ENCODE measurements at places on chromosomes 12 and 14.

DNA sequence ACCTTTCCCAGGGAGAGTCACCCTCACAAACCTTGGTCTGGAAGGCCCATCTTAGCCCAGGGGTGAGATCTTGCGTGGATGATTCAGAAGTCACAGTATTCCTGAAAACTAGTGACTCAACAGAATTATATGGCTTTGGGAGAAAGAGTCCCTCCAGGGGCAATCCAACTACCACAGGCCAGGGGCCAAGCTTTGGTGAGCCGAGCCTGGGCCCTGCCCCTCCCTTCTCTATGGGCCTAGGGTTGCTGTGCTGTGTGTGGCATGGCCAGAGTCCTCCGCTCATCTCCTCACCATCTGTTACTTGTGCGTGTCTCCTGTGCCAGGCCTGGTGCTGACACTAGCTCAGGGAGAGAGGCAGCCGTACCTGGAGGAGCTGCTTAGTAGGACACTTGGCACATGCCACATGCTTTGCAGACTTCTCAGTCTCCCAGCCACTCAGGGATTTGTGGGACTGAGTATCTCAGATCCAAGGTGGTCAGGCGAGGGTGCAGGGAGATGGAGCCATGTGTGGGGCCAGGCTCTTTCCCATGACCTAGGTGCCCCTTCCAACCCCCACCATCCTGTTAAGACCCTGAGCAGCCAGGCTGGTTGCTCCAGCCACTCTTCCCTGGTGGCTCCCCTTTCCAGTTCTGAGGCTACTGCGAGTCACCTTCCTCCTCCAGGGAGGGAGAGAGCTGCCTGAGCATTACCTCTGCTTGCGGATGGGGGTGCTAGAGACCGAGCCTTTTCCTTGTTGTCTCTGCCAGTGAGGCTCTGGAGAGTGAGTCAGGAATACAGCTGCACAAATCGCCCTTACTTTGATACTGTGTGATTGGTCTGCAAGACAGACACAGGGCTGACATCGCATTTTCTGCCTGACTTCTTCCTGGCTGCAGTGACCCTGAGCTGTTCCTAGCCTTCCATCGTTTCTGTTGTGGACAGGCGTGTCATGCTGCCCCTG lies 94.1 kb downstream of the SLC25A47 start:
- DNase-seq = peak; percentile 61

DNA sequence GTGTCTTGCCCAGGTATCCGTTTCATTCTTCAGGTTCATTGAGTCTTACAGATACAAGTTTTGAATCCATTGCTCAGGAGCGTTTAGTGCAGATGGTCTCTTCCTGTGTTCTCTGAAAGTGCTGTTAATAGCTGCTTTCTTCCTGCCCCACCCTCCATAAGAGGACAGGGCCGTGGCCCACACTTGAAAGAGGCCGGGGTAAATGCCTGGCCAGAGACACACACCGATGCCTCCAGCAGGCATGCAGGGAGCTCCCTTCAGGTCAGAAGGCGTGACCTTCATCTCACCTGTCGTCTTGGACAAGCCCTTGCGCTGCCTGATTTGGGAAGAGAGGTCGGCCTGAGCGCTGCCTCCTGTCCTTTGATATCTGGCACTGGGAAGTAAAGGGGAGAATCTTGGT lies 11.6 kb downstream of the PRKAB1 start:
- no peak for DNase-seq

GRCh38 chr12:32331133-32331532 lies 68.2 kb upstream of the FGD4 start:
- DNase-seq = no peak

GRCh38 chr12:21697904-21698630 lies 40.4 kb upstream of the LDHB start:
- DNase-seq = no peak

- DNase-seq = no peak
Observed at GRCh38 chr14:71648725-71649124, 283.5 kb upstream of the RGS6 start.

DNA sequence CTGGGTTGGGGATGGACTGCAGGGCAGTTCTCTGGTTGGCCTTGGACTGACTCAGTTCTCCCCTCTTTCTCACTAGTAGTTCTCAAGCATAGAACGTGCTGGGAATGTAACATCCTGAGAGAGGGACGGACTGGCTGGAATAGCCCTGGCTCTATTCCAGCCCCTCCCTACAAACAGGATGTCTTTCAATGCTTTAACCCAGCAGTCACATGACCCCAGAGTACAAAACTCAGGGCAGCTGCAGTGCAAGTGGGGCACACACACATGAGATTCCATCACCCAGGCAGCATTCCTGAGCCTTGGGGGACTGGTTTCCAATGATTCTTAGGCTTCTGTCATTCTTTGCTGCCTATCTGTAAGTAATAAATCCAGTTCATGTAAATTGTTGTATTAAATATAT lies 1.6 kb upstream of the ACOT6 start:
- no peak for DNase-seq

- no peak for DNase-seq
Observed at GRCh38 chr14:89767861-89768268, 186.7 kb downstream of the EFCAB11 start.

DNA sequence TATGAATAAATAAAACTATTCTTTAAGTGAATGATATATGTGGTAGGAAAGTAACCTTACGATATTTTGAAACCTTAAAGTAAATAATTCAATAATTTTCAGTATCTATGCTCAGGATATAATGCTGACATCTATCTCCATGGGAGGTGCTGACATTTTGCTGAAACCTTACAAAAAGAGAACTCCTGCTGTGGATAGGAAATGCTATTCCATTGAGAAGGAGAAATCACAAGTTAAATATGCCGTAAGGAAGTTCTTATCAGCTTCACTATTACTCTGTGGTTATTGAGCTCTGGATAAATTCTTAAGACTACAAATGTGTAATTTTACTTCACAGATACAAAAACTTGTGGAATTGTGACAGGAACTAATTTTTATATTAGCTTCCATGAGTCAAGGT lies 722.1 kb downstream of the TMTC2 start:
- DNase-seq = no peak

DNA sequence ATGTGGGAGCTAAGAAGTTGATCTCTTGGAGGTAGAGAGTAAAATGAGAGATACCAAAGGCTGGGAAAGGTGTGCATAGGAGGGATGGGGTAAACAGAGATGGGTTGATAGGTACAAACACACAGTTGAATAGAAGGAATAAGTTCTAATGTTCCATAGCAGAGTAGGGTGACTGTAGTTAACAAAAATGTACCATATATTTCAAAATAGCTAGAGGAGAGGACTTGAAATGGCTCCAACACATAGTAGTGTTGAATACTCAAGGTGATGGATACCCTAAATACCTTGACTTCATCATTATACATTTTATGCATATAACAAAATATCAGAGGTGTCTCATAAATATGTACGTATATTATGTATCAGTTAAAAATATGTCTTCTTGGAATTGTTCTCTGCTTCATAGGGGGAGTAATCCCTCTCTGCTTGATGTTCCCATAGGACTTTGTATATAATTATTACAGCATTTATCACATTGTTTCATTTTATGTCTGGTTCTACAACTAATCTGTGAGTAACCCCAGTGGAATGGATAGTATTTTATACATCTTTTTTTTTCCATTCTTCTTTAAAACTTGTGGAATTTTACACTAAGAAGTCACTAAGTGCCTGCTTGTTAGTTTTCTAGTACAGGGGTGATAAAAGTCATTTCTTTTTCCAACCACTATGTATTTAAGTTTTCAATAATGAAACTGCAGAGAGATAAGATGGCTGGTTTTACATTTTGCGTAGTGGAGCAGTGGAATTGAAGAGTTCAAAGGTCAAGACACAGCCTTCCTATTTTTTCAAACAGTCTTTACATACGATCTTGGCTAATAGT lies 1940.0 kb upstream of the SEL1L start:
- no peak for DNase-seq

DNA sequence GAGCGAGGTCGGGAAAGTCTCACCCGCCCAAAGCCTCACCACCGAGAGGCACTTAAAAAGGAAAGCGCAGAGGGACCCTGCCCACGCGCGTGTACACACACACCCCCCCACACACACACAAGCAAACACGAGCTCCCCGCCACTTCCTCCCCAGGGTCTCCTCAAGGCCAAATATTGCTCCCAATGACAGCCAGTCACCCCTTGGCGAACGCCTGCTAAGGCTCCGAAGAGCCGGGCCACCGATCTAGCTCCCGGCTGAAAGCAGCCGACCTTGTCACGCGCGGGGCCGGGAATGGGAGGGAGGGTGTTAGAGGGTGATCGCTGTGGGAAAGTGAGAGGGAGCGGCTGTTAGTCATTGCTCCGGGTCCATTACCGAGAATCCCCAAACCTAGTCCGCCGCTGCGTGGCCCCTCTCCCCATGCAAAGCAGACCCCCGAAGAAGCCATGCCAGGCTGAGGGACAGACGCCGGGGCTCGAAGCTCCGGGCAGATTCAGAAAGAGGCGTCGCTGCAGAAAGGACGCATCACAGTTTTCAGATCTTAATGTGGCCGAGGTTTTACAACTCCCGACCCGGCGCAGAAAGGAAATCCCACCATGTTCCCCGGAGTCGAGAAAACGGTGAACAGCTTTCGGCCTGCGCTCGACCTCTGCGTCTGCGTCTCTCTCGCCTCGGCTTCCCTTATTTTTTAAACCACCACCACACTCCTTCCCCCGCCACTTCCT lies 2.6 kb downstream of the BMP4 start:
- no peak for DNase-seq

- DNase-seq = no peak
Observed at GRCh38 chr14:90301668-90302090, 30.1 kb downstream of the NRDE2 start.

DNA sequence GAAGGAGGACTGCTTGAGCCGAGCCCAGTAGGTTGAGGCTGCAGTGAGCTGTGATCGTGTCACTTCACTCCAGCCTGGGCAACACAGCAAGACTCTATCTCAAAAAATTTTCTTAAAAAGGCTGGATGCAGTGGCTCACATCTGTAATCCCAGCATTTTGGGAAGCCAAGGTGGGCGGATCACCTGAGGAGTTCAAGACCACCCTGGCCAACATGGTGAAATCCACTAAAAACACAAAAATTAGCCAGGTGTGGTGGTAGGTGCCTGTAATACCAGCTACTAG lies 17.1 kb upstream of the MDM2 start:
- no peak for DNase-seq

DNA sequence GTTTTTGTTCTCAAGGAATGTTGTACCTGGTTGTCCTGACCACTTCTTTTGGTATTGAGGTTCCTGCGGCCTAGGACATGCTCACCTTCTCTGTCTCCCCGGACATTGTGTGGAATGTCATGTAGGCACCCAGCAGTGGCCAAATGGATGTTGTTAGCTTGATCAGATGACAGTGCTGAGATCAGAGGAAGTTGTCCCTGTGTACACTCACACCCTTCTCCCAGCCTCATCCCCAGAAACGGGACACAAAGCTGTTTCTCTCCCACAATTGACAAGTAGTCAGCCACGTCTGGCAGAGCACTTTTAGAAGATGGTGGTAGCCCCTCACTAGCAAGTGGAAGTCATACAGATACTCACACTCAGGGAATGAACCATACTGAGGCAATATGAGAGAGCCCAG lies 3.0 kb downstream of the PLEKHH1 start:
- no peak for DNase-seq

- no peak for DNase-seq
Observed at GRCh38 chr12:84596266-84596665, 316.3 kb downstream of the SLC6A15 start.

DNA sequence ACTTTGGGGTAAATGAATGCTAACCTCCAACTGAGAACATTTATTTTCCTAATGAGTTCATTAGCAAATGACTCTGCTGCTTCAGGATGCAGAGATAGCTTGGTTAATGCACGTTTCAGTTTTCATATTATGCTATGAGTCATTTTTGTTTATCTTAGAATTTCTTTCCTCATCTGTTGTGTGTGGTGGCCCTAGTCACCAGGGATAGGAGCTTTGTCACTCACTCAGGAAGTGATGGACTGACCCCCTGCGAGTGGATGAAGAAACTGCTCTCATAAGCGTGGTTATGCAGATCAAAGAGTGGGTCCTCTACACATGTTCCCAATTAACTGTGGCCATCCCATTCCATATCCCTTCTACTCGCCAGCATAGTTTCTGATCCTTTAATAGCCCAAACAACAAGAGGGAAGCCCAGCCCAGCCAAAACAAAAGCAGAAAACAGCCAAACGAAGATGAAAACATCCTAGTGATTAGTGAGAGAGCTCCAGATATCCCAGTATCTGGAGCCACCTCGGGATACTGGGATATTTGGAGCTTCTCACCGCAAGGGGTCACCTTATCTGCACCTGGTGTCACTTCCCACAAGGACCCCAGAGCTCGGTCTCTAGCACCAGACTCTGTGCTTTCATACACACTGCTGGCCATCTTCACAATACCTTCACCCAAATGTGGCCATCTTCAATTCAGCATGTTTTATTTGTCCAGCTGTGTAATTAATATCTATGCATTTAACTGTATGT lies 8.6 kb downstream of the TC2N start:
- DNase-seq = no peak

GRCh38 chr12:106174876-106175275 lies 36.1 kb upstream of the NUAK1 start:
- DNase-seq = no peak

DNA sequence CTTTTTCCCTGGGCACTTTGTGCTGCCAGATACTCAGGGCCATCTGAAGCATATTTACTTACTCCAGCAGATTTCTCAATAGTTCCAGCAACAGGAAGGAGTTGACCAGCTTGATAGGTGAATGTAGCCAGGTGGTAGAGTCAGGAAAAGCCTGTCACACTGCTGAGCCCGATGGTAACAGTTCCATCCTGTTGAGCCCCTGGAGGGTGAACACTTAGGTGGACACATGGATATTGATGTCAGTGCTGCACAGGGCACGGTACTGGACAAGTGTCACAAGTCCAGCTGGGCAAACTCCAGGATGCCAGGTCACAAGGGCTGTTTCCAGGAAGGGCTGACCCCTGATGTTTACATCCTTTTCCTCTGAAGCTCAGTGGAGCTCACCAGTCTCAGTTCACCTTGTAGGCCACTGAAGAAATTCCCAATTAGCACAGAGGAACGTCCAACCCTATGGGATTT lies 2.3 kb upstream of the SMOC1 start:
- DNase-seq = no peak

DNA sequence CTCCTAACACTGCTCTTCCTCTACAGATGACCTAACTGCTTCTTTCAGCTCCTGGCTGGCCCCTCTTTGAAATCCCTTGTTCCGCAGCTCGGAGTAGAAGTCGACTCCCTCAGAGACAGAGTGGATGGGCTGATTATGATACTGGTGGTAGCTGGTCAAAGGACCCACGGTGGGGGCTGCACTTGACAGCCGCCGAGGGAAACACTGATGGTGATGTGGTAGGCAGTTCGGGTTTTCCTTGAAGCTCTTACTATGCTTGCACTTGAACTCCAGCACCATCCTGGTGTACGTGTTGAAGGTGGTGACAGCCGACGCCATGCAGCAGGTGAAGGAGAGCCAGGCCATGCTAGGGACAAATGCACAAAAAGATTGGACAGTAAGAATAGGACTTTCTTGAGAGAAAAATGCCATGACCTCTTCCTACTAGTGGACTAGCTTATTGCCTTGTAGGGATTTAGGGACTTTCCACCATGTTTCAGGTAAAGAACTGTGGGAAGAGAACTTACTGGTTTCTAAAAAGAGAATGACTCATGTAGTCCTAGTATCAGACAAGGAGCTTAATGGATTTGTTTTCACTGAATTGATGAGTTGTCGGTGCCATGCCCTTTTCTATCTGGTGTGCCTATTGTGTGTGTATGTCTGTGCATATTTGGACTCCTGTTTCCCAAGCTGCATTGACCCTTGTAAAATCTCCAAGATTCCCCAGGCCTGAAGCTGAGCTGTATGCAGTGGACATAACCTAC lies 18.4 kb downstream of the GSG1 start:
- DNase-seq = no peak
